A549 treated with RU486 at 1 μM for 4 hours (cell line): ENCODE measurements at places on chromosomes 16 and 17. TPM values are rescaled to one million over a fixed set of nuclear protein-coding genes. Genes with fewer than 3 reads are reported as not detected.

The SOX8 gene
- total RNA-seq = 1.5 to 2.6 TPM (median 1.8 TPM) in 5 replicates

The SLC13A2 gene
- 0.10 to 0.18 TPM (median 0.14 TPM) in 4 of 5 replicates, not detected in the other for total RNA-seq

The ENO3 gene
- total RNA-seq = 50.7 to 68.1 TPM (median 55.2 TPM) in 5 replicates

The ALOX15B gene
- total RNA-seq = not detected in 5 replicates

The TCAP gene
- 0.54 to 1.0 TPM (median 0.92 TPM) in 5 replicates for total RNA-seq

The DERL2 gene
- total RNA-seq = 96.5 to 111 TPM (median 103 TPM) in 5 replicates

The TSEN54 gene
- 24.6 to 49.5 TPM (median 42.8 TPM) in 5 replicates for total RNA-seq

The TRPV2 gene
- 0.34 to 1.00 TPM (median 0.41 TPM) in 5 replicates for total RNA-seq

The KRT31 gene
- total RNA-seq = not detected in 5 replicates

The FGF11 gene
- 0.74 to 1.4 TPM (median 1.2 TPM) in 5 replicates for total RNA-seq

The ARSG gene
- total RNA-seq = 1.1 to 2.1 TPM (median 1.4 TPM) in 5 replicates

The FAM171A2 gene
- 2.4 to 5.2 TPM (median 3.8 TPM) in 5 replicates for total RNA-seq

The TBC1D3C gene
- not detected in 5 replicates for total RNA-seq

The KIF2B gene
- total RNA-seq = not detected in 5 replicates

The MYH13 gene
- total RNA-seq = not detected in 5 replicates

The CCL5 gene
- 0.88 to 2.2 TPM (median 1.5 TPM) in 5 replicates for total RNA-seq

The CYGB gene
- 0.73 to 1.4 TPM (median 1.1 TPM) in 5 replicates for total RNA-seq

The SMIM22 gene
- total RNA-seq = not detected in 5 replicates

The PKMYT1 gene
- 57.5 to 96.6 TPM (median 92.5 TPM) in 5 replicates for total RNA-seq
